ENCODE measurements at places on chromosomes 1 and 21. TPM values are rescaled to one million over a fixed set of nuclear protein-coding genes. Genes with fewer than 3 reads are reported as not detected.

LAX1 gene
- not detected for total RNA-seq

IFNAR2 gene
- 17.4 TPM for total RNA-seq

CRNN gene
- total RNA-seq, result not detected

EXTL2 gene
- total RNA-seq, result 46.3 TPM

CDCA8 gene
- 20.6 TPM for total RNA-seq

HHIPL2 gene
- total RNA-seq, result 0.27 TPM

DNAH14 gene
- total RNA-seq, result 77.7 TPM

CD1C gene
- not detected for total RNA-seq

IL22RA1 gene
- total RNA-seq, result 0.13 TPM

GON4L gene
- 69.4 TPM for total RNA-seq

BATF3 gene
- 0.53 TPM for total RNA-seq

DDX20 gene
- 18.6 TPM for total RNA-seq

SERPINC1 gene
- total RNA-seq, result not detected

TNFRSF25 gene
- 68.3 TPM for total RNA-seq

GPR161 gene
- total RNA-seq, result 58.5 TPM

IL6R gene
- total RNA-seq, result 2.0 TPM

OR10J1 gene
- total RNA-seq, result not detected

FAM131C gene
- 1.2 TPM for total RNA-seq

TFF2 gene
- not detected for total RNA-seq

STXBP3 gene
- total RNA-seq, result 46.9 TPM

Data from progenitor cell of endocrine pancreas (in vitro differentiated cells).